ENCODE measurements at places on chromosomes 5 and 9. TPM values are rescaled to one million over a fixed set of nuclear protein-coding genes. Genes with fewer than 3 reads are reported as not detected.

GRCh38 chr5:154972476-154973080, 31.7 kb downstream of the MRPL22 start:
- DNase-seq: peak; percentile 39

- DNase-seq: no peak
Measured at GRCh38 chr5:84729326-84729725, 344.6 kb upstream of the EDIL3 start.

GRCh38 chr5:166236327-166236726, 2055.1 kb upstream of the WWC1 start:
- DNase-seq: no peak

- DNase-seq: no peak
Measured at GRCh38 chr9:115400796-115401195, 282.8 kb upstream of the TNC start.

DNA sequence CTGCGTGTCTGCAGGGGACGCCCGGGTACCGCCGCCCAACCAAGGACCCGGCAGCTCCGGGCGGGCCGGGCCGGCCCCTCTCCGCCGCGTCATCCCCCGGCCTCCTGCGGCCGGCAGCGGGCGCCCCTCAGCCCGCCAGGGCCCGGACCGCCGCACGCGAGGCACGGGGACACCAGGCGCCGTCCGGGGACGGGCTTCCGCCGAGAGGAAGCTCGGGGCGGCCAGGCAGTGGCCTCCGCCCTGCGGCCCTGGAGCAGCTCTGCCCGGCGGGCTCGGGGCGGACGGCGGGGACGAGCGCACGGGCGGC, 373 bp downstream of the FBXW5 start:
- DNase-seq: no peak

DNA sequence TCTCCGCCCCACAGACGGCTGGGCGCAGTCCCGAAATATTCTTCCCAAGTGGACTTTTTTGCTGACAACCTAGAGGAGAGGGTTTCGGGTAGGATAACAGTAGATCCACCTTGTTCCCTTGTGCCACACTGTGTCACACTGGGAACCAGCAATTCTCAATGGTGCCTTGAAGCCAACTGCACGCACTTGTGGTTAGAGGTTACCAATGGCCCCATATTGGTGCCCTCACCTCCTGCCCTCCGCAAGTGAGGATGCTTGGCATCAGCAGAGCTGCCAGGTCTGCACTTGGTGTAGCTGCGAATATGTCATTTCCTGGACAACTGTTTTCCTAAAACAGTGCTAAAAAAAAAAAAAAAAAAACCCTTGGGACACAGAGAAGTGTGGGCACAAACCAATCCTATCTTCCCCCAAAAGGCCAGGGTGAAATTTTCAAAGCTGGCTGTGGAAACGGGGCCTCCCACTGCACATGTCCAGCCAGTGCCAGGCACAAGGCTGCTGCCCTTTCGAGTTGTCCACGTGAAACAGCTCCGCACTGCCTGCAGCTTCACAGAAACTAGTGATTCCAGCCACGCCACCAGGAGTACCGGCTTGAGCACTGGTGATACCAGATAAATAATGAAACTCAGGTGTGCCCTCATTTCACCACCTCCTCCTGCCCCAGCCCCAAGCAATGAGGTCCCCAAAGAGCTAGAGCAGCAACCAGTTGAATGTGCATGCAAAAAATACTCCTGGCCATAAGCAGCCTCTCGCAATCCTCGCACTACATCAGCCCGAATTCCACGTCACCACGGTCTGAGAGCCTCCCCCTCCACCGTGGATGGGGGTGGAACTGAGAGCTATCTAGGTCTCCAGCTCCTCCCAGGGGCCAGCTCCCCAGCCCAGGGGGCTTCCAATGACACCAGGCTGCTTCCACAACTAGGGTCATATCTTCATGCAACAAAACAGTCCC, 51.2 kb downstream of the USP20 start:
- DNase-seq: no peak

Gene JAKMIP2
- total RNA-seq: 0.50 TPM

- no peak for DNase-seq
Measured at GRCh38 chr5:37355161-37355560, 15.7 kb downstream of the NUP155 start.

Gene SETD9
- 18.9 TPM for total RNA-seq

DNA sequence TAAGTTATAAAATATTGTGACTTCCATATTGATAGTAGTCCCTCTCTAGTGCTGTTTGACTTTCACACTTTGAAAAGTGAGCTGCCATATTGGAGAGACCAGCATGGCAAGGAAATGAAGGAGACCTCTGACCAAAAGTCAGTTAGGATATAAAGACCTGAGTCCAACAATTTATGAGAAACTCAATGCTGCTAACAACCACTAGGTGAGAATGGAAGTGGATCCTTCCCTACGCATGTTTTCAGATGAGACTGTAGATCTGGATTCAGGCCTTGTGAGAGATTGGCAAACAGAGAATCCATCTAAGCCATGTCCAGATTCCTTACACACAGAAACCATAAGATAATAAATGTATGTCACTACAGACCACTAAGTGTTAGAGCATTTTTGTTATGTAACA, 81.6 kb downstream of the CTNND2 start:
- no peak for DNase-seq

- no peak for DNase-seq
Measured at GRCh38 chr9:130023144-130023787, 19.7 kb downstream of the FNBP1 start.

DNA sequence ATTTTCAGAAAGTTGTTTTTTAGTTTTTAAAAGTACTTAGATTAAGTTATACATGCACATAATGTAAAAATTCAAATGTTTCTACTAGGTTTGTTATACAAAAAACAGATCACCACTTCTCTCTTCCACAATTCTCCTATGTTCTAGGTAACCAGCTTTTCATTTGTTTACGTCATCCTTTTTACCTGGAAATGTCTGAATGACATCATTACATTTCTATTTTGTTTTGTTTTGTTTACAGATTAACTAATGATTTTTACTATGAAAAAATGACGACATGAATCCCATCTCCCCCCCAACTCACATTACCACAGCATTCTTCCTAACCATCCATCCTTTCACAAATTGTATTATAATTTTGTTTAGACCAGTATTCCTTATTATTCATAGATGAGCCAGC, 1709.2 kb downstream of the EFNA5 start:
- DNase-seq: no peak

DNA sequence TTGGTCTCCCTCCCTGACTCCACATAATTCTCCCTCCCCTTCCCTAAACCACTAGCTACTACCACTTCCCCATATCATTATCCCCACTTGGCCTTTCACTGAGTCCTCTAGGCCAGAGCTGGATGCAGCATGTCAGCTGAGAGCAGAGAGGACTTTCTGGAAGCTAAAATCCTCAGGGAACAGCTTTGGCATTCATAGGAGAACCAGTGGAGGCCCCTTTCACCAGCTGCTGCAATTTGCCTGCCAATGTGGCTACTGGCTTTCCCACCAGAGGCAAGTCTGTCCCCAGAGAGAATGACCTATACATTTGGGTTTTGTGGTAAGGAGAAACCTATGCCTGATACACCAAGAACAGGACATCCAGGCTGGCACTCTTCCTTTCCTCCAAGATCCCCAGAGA, 14.4 kb downstream of the FAM219A start:
- no peak for DNase-seq

Gene SCGB3A2
- total RNA-seq: not detected

DNA sequence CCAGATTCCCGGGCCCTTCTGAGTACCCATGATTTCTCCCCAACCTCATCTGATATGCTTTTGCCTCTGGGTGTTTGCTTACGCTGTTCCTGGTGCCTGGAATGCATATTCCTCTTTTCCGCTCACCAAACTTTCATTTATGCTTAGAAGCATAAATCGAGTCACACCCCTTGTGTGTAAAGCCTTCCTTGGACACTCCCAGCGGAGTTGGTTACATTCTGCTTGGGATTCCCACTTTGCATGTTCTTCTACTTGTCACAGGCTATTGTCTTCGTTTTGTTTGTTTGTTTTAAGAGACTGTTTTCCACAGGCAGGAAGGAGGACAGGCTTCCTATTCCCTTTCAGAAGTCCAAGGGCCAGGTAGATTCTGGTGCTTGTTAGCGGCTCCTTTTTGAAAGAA, 76.5 kb downstream of the SEC61B start:
- DNase-seq: no peak

Gene ZFR
- total RNA-seq: 51.6 TPM

- DNase-seq: no peak
Measured at GRCh38 chr9:135624282-135624681, 15.1 kb downstream of the GLT6D1 start.

Gene RALGPS1
- total RNA-seq: 21.1 TPM

Gene TMC1
- total RNA-seq: not detected

Gene NUP214
- total RNA-seq: 28.9 TPM

Gene HAUS6
- total RNA-seq: 5.6 TPM

- DNase-seq: no peak
Measured at GRCh38 chr9:69299315-69299714, 25.7 kb upstream of the ENTREP1 start.

- no peak for DNase-seq
Measured at GRCh38 chr5:81853030-81853357, 102.1 kb upstream of the SSBP2 start.

Gene AOPEP
- 161 TPM for total RNA-seq

Gene HAND1
- total RNA-seq: 37.8 TPM

Gene KCNV2
- not detected for total RNA-seq

Gene ADGRD2
- not detected for total RNA-seq

Gene SPATA6L
- total RNA-seq: 0.87 TPM

DNA sequence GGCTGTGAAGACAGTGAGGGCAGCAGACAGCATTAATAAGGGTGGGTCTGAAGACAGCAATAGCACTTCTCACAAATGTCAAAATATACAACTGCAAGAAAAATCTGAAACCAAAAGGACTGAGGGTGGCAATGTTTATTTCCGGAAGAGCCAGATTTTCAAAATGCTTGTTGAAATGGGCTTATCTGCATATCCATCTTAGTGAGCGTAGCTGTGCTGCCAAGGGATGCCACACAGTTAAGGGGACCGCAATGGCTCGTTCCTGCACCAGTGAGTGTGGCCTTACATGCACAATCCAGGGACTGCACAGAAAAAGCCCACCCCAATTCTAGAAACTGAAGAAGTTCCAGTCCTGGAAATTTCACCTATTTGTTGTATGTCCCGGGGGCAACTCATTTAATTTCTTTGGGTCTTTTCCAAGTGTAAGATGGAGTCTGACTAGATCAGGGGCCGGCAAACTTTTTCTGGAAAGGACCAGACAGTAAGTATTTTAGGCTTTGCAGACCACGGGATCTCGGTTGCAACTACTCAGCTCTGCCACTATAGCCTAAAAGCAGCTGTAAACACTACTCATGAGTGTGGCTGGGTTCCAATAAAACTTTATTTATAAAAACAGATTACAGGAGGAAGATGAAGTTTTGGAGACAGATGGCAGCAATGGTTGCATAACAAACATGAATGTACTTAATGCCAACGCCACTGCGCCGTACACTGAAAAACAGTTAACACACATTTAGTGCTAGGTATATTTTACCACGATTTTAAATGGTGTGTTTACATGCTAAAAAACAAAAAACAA, 154.1 kb downstream of the MYO10 start:
- DNase-seq: no peak

DNA sequence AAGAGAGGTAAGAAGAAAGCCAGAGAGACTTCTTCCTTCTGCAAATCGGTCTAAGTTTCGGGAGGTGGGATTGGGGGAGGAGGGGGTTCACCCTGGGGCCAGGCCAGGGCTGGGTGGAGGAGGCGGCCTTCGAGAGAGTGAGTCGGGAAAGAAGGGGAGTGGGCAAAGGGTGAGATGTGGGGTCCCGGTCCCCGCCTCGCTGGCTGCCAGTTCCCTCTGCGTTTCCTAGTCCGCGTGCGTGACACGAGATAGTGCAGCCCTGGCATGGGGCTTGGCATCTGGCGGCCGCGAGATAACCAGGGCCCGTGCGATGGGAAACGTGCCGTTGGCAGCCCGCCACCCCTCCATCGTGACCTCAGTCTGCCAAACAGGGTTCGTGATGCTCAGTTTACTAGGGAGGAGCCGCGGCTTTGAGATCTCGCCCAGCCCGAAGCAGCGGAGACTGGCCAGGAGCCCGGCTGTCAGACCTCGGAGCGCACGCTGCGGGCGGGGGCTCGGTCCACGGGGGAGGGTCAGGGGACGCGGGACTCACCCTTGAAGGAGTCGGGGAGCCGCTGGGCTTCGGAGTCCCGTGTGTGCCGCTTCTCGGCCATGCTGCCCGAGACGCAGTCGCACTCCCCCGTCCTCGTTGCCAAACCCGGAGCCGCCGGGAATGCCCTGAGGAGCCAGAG, at the start of gene STOM:
STOM (minus strand) TSS at position 656 of the 671 bp plus-strand sequence; CDS start at position 593, 63 bp downstream.
- DNase-seq: peak; percentile 94

DNA sequence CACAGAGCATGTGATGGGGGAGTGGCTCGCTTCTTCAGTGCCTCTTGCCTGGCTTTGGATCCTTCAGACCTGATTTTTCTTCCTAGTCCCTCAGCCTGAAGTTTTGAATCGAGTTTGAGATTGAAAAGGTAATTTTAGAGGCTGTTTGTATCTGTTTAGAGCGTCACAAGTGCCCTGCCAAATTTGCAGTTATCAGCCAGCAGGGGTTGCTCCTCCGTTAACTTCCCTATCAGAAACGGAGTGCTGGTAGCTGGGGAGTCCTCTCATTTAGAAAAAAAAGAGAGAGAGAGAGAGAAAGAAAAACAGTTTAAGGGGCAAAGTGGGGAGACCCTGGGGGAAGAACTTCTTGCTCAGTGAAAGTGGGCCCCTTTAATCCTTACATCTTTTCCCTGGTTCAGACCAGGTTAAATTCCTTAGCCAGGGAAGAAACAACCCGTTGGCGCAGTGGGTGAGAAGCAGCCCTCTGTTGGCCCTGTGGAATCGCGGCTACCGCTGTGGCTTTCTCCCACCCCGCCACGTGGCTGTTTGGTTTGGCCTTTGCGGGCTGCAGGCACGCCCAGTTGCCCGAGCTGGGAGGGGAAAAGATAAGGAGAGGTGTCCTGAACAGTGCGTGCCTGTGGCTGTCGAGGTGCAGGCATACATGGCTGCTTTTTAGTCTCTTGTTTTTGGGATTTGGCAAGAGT, 576.7 kb upstream of the ACO1 start:
- DNase-seq: no peak

DNA sequence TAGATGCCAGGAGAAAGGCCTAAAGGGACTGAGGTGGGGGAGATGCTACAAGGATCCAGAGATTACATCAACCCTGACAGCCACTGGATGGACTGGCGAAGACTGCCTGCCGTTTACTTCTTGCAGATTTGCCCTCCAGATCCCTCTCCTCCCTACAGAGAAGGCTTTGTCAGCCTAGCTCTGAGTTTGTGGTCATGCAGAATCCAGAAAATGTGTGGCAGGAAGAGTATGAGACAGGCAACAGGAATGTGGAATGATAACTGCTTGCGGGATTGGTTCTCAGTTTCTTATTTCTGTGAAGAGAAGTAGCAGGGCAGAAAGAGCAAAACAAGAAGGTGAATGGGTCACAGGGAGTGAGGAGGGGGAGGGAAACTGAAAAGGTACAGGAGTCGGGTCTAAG, 129.6 kb downstream of the TLE1 start:
- DNase-seq: no peak

Data from left ventricle myocardium superior (tissue), 1 donor.